ENCODE measurements at places on chromosomes 2 and 18. TPM values are rescaled to one million over a fixed set of nuclear protein-coding genes. Genes with fewer than 3 reads are reported as not detected.

The ACVR1C gene
- total RNA-seq, result 0.81 TPM

The IL36A gene
- not detected for total RNA-seq

The CERKL gene
- not detected for total RNA-seq

The HOXD13 gene
- total RNA-seq, result not detected

The SERPINB13 gene
- total RNA-seq, result not detected

The CABYR gene
- total RNA-seq, result not detected

GRCh38 chr2:133711201-133711600 is 142.9 kb upstream of the NCKAP5 start:
- no peak for DNase-seq

- DNase-seq, result no peak
Measured at GRCh38 chr18:55376387-55376786, 211.6 kb downstream of the TCF4 start.

- no peak for DNase-seq
Measured at GRCh38 chr2:195683174-195683573, 26.1 kb downstream of the SLC39A10 start.

DNA sequence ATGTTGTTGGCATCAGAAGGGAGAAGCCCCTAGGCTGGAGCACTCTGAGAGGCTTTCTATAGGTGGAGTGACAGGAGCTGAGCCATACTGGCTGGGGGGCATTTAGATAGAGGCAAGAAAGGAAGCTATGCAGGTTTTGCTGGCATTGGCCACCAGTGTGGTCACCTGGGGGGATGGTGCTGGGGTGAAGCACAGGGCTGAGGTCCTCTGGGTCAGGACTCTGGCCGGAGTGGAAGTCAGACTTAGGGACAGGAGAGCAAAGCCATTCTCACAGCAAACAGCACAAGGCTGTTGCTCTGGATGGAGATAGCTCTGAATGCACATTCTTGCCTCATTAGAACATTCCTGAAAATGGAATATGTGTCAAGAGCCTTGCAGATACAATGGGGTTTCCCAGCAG is 47.4 kb downstream of the NTSR2 start:
- no peak for DNase-seq

DNA sequence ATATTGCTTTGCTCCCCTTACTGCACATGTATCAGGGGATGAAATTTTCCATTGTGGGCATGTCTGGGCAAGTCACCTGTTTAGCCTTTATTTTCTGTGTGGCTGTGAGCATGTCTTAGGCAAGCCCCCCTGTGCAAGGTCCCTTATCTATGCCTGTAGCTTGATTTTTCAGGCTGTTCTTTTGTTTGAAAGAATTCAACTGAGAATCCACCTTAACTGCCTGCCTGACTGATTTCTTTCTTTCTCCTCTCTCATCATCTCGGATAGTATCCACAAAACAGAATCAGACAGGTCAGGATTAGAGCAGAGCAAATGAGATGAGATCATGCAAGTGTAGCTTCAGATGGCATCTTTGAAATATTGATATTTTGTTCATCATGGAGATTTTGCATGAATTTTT is 1147.5 kb upstream of the ACVR2A start:
- DNase-seq, result no peak
